ENCODE measurements at places on chromosomes 2 and 18.

- no peak for DNase-seq
These were observed 11.4 kb downstream of the AGAP1 start for GRCh38 chr2:235505181-235505741.

- no peak for DNase-seq
These were observed 24.2 kb upstream of the C2orf42 start for GRCh38 chr2:70214953-70215549.

- DNase-seq, result no peak
These were observed 48.4 kb upstream of the TMEM17 start for GRCh38 chr2:62554440-62554839.

GRCh38 chr2:46589356-46589755 is 110.0 kb downstream of the TMEM247 start:
- no peak for DNase-seq

- DNase-seq, result no peak
These were observed 124.2 kb upstream of the HS6ST1 start for GRCh38 chr2:128442891-128443302.

DNA sequence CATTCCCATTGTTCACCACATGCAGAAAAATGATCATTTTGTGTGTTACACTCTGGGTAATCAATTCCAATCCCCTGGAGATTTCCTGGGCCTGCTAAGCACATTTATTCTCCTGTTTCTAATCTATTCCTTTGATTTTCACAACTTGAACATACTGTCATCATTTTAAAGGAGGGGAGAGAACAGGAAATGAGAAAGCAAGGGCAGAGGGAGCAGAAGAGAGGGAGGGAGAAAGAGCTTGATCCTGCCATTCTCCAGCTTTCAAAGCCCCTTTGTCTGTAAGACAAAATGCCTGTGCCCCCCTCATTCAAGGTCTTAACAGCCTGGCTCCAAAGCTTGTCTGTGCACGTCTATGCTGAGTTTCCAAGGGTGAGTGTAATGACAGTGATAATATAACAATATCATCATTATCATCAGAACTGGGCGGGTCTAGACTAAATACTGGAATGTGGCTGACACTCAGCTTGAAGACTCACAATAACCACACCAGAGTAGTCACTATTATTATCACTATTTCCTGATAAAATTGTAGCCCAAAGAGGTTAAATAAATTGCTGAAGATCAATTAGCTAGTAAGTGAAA is 164.4 kb upstream of the KLHL29 start:
- DNase-seq, result no peak

- DNase-seq, result no peak
These were observed 214.6 kb downstream of the RDH14 start for GRCh38 chr2:18345848-18346247.

DNA sequence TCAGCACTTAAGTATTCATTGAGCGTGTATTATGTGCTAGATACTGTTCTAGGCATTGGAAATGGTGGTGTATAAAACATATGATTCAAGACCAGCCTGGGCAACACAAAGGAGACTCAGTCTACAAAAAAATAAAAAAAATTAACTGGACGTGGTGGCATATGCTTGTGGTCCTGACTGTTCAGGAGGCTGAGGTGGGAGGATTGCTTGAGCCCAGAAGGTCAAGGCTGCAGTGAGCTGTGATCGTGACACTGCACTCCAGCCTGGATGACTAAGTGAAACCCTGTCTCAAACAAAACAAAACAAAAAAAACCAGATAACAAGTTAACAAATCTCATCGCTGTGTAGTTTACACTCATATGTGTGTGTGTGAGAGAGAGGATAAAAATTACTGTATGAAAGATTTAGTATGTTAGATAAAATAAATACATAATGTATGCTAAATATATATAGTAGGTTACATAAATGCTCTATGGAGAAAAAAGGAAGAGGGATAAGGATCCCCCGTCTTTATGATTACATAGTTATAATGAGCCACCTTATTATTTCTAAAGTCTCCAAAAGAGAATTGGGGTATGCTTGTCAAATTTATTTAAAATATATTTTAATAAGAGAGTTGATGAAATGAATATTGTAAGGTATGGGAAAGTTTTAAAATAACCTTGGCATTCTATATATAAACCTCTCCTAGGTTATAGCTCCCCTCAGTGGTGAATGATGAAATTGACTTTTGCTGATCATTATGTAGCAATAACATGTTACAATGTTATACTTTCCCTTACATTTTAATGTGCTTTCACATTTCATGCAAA is 69.2 kb downstream of the EHBP1 start:
- peak; percentile 26 for DNase-seq

DNA sequence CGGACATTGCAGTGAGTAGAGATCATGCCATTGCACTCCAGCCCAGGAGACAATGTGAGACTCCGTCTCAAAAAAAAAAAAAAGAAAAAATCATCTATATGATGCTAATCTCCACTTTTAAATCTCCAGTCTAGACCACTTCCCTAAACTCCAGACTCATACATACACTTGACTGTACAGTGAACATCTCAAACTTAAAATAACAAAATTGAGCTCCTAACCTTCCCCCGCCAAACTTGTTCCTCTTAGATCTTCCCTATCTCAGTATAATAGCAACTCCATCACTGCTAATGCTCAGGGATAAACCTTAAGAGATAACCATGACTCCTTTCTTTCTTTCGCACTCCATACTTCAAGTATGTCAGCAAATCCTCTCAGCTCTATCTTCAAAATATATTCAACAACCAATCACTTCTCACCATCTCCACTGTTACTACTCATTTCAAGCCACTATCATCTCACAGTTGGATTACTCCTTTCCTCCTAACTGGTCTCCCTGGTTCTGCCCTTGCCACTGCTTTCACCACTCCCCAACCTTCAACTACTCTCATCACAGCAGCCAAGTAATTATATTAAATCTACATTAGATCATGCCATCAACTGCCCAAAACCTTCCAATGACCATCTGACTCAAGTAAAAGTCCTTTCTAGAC is 12.0 kb downstream of the MEMO1 start:
- peak; percentile 16 for DNase-seq

- no peak for DNase-seq
These were observed 1026.7 kb upstream of the ACVR2A start for GRCh38 chr2:146818122-146818521.

DNA sequence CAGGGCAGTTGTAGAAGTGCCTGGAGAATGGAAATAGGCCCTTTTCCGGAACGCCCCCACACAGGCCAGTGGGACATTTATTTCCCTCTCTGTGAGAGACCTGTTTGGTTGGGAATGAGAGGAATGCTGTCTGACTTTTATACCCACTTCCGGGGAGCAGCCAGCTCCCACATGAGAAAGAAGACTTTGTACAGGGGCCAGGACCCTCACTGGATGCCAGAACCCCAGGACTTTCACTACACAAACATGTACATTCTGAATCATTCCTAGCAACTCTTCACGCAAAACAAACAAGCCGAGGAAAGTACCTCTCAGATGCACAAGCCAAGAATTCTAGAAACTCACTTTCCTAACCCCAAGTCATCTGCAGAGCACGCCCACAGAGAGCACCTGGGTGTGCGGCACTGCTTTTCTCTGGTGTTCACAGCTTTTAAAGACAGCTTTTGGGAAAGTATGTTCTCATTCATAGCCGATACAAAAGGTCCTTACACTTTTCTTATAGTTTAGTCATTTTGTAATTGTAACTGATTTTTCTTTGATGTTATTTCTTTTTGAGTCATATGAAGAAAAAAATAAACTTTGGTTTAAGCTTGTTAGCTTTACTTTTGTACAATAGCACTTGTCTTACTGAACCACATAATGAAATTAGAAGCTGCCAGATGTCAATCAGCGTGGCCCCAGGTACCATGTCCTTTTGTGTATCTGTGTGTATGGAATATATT is 856.1 kb upstream of the ID2 start:
- peak; percentile 91 for DNase-seq

DNA sequence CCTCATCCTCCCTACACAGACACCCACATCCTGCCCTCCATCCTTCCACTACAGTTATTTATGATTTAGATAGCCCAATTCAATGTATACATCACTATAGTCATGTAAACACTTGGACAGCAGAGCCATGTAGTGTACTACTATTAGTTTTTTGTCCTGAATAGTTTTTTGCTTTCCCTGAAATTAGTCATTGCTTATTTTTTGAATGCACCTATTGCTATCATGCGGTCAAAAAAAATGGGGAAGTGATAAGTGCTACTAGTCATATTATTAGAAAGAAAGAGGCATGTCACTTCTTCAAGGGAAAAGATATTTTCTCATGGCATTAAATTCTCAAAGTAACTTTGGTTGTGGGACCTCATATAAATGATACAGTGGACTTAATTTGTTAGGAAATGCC is 6.8 kb upstream of the GREB1 start:
- DNase-seq, result no peak

DNA sequence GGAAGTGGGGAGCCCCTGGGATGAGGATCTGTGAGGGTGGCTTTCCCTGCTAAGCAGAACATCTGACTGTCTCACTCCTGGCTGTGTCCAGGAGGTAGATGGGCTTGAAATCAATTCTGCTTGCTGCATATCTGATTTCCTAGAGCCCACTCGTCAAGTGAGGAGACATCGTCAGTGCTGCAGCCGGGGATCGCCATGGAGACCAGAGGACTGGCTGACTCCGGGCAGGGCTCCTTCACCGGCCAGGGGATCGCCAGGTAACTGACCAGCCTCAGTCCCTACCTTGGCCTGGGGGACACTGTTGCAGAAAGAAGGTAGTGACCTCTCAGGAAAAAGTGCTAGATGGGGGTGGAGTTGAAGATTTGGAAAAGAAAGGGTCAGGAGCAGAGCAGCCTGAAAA is 31.3 kb downstream of the CNGA3 start:
- DNase-seq, result no peak

DNA sequence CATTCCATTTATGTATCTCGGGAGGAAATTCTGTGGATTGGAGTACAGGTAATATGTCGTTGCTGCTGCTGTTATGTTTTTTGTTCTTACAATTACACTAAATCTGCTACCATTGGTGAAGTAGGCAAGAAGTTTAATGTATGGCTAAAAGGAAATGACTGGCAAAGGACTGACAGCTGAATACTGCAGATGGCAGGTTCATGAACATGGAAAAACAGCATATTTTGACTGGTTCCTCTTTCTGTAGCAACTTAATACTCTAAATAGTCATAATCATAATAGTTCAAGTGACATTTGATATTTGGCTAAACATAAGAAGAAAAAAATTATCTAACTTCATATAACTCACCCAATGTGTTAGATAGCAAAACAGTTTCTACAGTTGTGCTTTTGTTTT is 84.5 kb upstream of the PGAP1 start:
- DNase-seq, result no peak

- no peak for DNase-seq
These were observed 160.3 kb upstream of the TCF4 start for GRCh38 chr18:55748227-55748738.

GRCh38 chr2:96815326-96816126 is 542 bp upstream of the CNNM3 start:
- DNase-seq, result peak; percentile 22

- DNase-seq, result no peak
These were observed 34.2 kb downstream of the ROCK2 start for GRCh38 chr2:11310212-11310611.

DNA sequence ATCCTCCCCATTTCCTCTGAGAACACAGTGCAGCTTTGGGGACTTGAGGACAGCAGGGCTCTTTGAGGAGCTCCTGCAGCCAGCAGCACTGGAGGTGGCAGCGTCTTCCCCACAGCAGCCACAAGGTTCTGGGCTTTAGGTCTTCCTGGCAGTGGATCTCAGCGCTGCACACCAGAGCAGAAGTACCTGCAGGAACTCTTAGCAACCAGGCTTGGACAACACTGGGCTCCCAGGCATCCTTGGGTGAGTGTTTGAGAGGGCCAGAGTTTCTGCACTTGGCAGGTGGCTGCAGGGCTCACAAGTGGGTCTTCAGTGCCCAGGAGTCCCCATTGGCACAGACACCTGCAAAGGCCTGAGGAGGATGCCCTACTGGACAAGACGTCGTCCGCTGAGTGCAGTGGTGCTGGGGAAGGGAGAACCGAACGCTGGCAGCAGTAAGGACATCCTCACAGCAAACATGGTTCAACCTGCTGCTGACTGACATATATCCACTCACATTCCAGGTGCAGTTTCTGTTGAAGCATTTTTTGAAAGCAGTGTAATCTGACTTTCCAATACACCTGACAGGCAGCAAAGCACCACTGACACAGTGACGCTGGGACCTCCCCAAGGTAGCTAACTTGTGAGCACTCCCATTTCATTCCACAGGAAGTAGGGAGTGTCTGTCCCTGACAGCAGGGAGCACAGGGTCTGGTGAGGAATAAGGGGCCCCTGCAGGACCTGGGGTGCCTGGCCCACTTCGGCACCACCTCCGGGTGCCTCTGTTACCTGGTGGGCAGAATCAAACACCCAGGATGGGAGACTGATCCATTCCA is 149.9 kb upstream of the COPS8 start:
- no peak for DNase-seq

- peak; percentile 77 for DNase-seq
These were observed 1.4 kb downstream of the PTGR3 start for GRCh38 chr18:75207310-75208154.

DNA sequence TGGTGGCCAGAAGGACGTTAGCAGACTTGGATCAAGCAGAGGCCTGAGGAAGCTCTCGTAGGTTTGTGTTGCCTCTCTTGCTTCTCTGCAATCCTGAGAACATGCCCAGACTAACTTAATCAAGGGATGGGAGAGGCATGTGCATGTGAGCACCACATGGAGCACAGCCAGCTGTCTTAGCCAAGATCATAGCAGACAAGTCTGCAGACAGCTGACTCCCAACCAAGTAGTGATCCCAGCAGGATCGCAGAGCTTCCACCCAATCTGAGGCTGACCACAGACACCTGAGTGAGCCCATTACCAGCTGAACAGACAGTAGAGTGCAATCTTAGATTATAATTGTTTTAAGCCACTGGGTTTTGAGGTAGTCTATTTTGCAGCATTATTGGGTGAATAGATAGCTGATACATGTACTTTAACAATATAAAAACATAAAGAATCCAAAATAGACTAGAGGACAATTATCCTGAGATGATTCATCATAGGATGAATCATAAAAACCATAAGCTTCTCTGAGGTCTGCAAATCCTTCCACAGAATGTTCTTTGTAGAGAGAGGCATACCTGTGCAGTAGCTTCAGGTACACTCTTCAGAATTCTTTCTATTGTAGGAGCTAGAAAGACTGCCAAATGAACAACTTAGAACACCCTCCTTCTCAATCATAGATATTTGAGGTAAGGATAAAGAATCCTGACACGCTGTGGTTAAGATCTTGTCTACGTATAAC is 25.2 kb upstream of the FAM110C start:
- DNase-seq, result no peak

GRCh38 chr2:12261986-12262680 is 454.6 kb upstream of the TRIB2 start:
- DNase-seq, result no peak

- DNase-seq, result no peak
These were observed 210.8 kb upstream of the ZEB2 start for GRCh38 chr2:144730711-144731110.

GRCh38 chr2:215680605-215681598 is 245.0 kb upstream of the FN1 start:
- DNase-seq, result peak; percentile 52

GRCh38 chr2:36128359-36128758 is 227.2 kb upstream of the CRIM1 start:
- DNase-seq, result no peak
